ENCODE measurements at places on chromosomes 5 and 9.

- DNase-seq: no peak
Measured at GRCh38 chr9:13750639-13751038, 471.1 kb upstream of the MPDZ start.

GRCh38 chr5:142644127-142644526, 41.8 kb downstream of the FGF1 start:
- peak; percentile 41 for DNase-seq

GRCh38 chr5:37816331-37816730, 23.5 kb downstream of the GDNF start:
- DNase-seq: no peak

DNA sequence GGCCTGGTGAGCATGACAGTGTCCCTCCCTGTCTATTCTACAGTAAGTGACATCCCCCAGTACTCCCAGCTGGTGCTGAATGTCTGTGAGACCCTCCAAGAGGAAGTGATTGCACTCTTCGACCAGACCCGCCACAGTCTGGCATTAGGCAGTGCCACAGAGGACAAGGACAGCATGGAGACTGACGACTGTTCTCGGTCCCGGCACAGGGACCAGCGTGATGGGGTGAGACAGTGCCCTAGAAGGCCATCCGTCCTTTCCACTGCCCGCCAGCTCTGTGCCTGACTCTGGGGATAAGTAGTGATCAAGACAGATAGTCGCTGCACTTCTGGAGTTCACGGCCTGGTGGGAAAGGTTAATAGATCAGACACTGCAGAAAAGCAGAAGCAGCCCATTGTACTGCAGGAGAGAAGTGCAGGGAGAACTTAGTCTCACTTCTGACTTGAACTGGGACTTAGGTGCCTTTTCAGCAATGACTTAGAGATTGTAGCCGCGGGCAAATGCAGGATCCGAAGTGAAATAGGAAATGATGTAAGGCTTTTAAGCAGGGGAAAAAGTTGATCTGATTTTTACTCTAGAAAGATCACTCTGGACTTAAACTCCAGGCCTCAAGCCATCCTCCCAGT, 28.4 kb downstream of the SH3GLB2 start:
- no peak for DNase-seq

DNA sequence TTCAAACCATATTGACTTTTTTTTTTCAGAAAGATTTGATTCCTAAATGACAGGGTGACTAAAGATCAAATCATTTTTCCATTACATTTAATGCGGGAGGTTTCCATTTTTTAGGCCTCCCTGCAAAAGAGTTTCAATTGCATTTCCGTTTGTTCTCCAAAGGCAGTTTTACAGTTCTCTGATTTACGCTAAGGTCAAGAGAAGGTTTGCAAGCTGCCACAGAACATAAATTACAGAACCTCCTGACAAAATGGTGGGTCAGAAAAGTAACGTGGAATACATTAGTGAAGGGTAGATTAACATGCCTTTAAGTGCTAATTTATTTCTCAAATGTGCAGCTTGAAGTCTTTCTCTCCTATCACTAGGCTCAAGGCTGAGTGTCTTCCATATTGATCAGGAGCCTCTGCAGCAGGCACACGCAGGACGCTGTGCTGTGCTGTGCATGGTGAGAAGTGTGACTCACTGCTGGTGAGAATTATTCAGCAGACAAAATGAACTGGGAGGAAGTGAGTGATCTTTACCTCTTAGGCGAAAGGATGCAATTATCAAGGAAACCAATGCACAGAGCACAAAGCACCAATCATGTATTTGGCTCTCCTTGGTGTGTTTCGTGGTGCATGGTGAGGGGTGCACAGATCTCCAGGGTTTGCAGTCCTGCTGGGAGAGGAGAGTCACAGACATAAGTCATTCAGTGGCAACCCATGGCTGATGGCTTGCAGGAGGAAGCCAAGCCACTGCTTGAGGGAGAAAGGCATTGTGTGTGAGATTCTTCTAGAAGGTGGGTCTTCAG, 136.3 kb downstream of the TENT4A start:
- no peak for DNase-seq

GRCh38 chr9:115039516-115040120, 78.3 kb downstream of the TNC start:
- no peak for DNase-seq

- DNase-seq: no peak
Measured at GRCh38 chr5:73327908-73328455, 120.6 kb downstream of the FOXD1 start.

- peak; percentile 35 for DNase-seq
Measured at GRCh38 chr9:75855509-75855908, 35.0 kb upstream of the PCSK5 start.

DNA sequence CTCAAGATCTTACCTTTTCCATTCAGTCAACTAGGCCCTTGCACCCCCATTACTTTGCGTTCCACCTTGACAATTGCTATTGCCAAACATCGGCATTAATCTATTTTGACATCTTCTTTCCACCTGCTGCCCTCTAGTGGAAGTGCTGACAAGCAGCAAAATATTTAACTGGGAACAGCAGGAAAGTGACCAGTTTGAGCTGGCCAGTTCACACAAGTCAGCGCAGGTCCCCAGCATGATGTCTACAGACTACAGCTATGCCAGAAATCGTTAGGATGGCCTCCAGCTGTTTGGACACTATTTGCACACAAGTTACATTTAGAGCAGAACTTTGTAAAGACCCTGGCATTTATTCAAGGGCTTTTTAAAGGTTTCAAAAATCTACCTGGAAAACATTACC, 160.1 kb downstream of the GHR start:
- peak; percentile 68 for DNase-seq

- DNase-seq: peak; percentile 77
Measured at GRCh38 chr9:91186632-91187108, 175.0 kb downstream of the AUH start.

GRCh38 chr5:145848854-145849253, 13.7 kb upstream of the PRELID2 start:
- peak; percentile 81 for DNase-seq

GRCh38 chr9:32524892-32525708, 896 bp downstream of the RIGI start:
- DNase-seq: peak; percentile 14

- DNase-seq: no peak
Measured at GRCh38 chr9:38443597-38443996, 19.3 kb upstream of the IGFBPL1 start.

DNA sequence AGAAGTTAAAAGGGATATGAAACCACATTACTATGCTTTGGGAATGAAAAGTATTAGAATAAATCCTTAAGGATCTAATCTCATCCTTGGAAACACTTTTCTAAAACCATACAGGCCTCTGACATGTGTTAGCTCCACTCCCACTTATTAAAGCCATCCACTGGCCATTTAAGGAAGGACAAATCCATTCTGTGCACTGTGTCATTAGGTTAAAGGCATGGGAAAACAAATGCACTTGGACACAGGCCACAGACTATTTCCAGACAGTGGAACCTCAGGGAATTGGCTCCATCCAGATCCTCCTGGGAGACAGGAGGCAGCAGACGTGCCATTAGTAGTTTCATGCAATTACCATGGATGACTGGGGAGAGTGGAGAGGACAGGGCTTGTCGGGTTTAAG, 454.9 kb downstream of the ENC1 start:
- DNase-seq: no peak

DNA sequence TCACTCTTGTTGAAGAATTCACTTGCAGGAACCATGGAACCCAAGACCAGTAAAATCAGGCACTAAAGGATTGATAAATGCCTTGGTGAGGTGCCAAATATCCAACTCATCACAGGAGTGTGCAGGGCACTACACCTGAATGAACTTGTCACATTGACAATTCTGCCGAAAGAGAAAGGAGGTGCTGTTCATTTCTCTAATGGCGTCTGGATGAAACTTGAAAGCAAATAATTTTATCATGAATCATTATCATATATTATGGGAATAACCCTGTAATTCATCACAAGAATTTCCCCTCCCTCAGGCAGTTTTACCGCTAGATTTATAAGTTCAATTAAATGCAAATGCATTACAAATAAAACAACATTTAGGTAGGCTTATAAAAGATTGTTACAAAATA, 360.0 kb downstream of the GLIS3 start:
- no peak for DNase-seq

DNA sequence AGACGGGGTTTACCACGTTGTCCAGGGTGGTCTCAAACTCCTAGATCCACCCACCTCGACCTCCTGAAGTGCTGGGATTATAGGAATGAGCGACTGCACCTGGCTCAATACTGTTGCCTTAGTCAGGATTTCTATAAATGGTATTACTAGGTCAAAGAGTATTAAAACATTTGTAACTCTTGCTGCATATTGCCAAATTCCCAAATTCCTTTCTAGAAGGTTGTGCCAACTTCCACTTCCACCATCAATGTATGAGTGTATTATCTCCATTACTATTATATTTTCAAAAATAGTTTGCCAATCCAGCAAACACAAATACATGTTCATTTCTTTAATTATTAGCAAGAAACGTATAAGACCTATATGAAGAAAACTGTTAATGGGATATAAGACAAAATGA, 10.6 kb downstream of the PTGR1 start:
- peak; percentile 25 for DNase-seq

GRCh38 chr9:13971966-13972655, 341.8 kb downstream of the NFIB start:
- DNase-seq: no peak

DNA sequence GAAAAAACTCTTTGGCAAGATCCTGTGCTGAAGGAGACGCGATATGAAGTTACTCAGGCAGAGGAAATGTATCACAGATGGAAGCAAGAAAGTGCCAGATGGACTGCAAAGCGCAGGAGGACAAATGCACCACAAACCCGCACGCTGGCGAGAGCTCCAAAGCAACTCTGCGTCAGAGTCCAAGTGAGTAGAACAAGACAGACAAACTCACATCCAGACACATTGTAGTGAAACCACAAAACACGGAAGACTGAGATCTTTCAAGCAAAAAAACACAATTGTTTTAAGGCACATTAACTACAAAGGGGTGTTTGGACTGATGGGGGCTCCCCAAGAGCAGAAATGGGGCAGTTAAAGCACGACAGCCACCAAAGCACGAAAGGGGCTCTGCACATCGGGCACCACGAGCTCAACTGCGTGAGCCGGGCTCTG, 39.2 kb upstream of the NKD2 start:
- DNase-seq: peak; percentile 91

DNA sequence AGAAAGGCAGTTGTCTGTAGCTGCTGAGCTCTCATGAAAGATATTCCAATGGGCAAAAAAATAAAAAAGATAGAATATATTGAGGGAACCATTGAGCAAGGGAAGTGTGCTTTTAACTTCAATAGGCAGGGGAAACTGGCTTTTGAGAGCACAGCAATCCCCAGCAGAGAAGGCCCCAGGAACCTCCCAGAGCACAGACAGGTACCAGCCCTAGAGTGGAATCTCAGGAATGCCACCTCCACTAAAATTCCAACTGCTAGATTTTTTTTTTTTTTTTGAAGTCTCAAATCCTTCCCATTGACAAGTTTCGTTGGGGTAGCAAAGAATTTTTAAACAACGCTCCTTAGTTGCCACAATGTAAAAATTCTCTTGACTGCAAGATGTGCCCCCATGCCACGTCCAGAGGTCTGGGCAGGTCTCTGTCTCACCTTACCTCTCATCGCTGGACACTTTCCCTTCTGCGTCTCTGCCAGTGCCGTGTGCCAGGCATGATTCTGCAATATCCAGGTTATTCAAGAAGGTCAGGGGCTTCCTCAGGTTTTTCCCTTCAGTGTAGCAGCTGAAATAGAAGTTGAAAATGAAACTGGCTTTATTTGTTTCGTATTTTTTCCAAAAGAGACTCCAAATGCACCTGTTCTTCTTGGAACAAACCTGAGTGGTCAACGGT, 64.2 kb upstream of the IRX1 start:
- no peak for DNase-seq

All from fibroblast of mammary gland (primary cell).